ENCODE measurements at places on chromosomes 7 and 10.

GRCh38 chr10:55820478-55820877 lies 540.6 kb downstream of the ZWINT start:
- no peak for DNase-seq

GRCh38 chr10:9510626-9511025 lies 1456.1 kb downstream of the GATA3 start:
- no peak for DNase-seq

GRCh38 chr7:82705517-82706260 lies 262.1 kb upstream of the CACNA2D1 start:
- DNase-seq: no peak

- DNase-seq: no peak
These were observed 32.5 kb downstream of the GHRHR start for GRCh38 chr7:30996256-30996655.

GRCh38 chr7:11557627-11558026 lies 274.4 kb downstream of the THSD7A start:
- DNase-seq: no peak

- no peak for DNase-seq
These were observed 4.6 kb upstream of the OR2A14 start for GRCh38 chr7:144118341-144118740.

- no peak for DNase-seq
These were observed 7.1 kb downstream of the PI4K2A start for GRCh38 chr10:97647556-97647955.

DNA sequence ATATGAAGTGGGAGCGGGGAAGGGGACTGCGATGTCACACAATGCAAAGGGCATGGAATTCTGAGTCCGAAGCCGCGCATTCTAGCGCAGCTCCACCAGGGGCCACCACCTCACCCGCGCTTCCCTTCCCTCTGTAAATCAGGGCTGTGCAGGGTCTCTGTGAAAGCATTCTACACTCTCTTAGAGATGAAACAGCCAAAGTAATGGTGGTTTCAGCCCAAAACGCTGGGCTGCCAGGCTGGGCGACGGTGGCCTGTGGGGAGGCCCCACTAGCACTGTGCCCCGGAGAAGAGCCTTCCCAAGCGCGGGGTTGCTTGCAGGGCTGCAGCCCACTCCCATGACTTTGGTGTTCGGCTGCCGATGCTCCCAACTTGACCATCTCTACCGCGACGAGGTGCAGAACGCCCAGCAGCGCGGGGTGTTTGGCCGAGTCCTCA lies 11.4 kb downstream of the ATG9B start:
- no peak for DNase-seq

DNA sequence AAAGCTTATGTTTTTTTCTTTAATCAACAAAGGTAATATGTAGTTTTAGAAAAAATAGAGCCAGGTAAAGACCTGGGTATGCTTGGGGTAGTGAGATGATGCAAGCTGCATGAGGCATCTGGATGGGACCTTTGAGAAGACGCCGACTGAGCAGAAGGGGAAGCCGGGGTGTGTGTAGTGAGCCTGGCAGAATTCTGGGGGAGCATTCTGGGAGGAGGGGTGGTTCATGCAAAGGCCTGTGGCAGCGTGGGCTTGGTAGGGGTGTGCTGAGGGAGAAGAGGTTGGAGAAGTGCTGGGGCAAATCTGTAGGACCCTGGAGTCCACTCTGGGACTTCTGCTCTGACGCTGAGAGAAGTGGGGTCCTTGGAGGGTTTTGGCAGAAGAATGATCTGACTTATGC lies 33.9 kb upstream of the SHH start:
- no peak for DNase-seq

DNA sequence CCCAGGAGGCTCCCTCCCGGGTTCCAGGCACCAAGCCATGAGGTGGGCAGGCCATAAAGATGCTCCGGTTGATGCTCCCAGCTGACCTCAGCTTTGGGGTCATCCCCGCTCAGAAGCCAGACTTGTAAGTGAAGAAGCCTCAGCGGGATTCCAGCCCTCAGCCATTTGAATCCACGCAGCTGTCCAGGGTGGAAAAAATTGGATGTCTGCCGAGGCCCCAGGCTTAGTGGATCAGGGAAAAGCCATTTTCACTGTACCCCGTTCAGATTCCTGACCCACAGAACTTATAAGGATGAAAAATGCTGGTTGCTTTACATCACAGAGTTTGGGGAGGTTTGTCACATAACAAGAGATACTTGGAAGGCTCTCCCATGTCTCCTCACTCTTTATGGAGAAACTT lies 49.2 kb upstream of the CPN1 start:
- no peak for DNase-seq

DNA sequence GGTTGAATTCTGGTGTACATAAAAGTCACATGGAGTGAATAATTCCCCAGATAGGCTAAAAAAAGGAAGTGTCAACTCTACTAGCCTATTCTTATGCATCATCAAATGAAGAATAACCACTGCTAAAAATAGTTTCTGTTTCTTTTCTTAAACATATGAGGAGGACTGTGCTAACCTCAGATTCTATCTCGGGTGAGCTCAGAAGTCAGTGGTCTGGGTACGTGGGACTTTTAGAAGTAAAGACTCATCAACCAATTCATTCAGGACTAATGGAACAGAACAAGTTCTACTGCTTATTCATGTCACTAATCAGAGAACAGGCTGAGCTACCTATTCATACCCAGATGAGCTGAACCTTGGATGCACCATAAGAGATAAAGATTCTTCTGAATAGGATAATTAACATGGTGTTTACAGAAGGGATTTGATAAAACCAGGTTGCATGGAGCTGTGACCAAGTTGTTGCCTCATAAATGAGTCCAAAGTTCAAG lies 9.5 kb upstream of the ASAH2 start:
- DNase-seq: no peak

DNA sequence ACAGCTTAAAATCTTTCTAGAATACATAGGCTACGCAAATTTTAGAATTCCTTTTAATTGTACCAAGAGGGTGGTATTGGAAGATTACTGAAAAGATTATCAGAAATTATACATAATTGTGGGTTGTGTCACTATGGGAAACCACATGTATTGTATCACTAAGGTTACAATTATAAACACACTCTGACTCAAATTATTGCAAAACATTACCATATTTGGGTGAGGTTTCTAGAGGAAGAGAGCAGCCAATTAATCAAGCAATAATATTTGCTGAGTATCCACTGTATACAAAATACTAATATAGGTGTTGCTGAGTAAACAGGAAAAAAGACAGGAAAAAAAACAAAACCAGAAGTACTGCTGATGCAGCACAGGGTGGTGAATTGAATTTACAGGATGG lies 3.1 kb upstream of the CAPZA2 start:
- no peak for DNase-seq

GRCh38 chr7:158161194-158161593 lies 426.4 kb downstream of the PTPRN2 start:
- DNase-seq: no peak

- DNase-seq: no peak
These were observed 72.8 kb downstream of the ALOX5 start for GRCh38 chr10:45446858-45447257.

DNA sequence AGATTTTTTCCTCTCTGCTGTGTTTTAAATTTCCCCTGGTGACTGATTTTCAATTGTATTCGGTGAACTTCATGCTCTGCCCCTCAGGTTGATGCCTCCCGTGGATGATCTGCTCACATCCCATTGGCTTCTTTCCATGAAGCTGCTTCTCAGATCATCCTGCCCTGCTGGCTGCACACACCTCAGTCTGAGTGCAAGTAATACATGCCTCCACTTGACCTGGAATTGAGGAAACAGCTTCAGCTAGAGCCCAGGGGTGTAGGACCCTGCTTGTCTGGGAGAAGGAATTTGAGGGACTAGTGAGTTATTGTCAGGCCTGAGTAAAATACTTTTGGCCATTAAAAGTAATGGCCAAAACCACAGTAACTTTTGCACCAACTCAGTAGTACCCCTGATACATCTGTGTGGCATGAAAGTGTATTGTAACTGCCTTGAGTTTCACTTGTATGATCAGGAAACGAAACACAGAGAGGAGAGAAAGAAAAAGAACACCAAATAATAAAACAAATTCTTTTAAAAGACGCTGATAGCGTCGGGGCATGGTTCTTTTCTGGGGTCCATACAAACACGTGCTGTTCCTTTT lies 49.4 kb downstream of the SPAM1 start:
- DNase-seq: no peak

DNA sequence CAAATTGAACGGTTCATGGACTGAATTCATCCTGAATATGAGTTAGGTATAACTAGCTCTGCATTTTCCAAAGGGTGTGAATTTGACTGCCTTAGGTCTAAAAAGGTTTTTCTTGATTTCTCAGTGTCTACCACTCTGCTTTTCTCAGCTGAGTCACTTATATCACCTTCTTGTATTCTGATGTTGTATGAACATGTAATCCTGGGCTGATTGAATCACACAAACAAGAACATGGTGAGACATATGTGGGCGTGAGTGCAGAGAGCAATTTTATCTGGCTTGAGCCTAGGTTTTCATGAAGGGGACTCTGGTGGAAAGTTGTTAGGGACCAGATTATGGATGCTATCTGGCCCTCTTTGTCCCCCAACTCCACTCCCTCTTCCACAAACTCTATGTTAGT lies 239.8 kb downstream of the SUGCT start:
- no peak for DNase-seq

DNA sequence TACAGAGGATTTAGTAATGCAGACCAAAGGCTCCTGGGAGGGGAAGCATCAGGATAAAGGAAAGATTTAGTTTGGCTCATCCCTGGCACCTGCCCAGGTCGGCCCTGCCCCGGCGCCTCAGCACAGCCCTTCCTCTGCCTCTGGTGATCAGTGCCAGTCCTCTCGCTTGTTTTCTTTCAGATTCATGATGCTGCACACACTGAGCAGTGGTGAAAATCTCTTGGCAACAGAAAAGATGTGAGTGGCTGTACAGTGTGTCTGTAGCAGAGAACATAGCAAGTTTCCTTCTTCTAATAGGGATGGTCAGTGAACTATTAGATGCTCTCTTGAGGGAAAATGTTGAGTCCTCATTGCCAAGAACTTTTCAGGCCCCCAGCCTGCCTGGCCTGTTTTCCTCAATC lies 994.1 kb downstream of the KCNMA1 start:
- no peak for DNase-seq

DNA sequence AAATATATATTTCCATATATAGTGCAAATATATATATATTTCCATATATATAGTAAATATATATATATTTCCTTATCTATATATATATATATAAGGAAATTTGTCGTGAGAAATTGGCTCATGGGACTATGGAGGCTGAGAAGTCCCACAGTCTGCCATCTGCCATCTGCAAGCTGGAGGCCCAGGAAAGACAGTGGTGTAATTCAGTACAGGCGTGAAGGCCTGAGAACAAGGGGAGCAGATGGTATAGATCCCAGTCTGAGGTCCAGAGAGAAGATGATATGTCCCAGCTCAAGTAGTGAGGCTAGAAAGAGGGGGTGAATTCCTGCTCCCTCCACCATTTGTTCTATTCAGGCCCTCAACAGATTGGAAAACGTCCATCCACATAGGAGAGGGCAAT lies 78.9 kb downstream of the MTPN start:
- DNase-seq: no peak

DNA sequence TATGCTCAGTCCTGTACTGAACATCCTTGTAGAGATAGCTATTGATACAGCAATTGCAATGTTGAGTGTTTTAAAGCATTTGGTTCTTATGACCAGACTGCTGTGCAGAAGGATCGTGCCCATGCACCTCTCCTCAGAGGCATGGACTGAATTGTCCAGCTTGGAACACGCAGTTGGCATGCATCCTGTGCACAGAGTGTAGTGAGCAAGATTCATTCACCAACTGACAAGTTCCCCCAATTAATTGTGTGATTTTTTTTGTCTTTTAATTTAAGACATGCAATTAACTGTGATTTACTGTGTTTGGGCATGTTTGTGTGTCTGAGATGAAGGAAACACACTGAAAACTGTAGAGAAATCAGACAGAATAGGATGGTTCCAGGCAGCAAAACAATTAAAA lies 323.7 kb downstream of the CDK14 start:
- no peak for DNase-seq

DNA sequence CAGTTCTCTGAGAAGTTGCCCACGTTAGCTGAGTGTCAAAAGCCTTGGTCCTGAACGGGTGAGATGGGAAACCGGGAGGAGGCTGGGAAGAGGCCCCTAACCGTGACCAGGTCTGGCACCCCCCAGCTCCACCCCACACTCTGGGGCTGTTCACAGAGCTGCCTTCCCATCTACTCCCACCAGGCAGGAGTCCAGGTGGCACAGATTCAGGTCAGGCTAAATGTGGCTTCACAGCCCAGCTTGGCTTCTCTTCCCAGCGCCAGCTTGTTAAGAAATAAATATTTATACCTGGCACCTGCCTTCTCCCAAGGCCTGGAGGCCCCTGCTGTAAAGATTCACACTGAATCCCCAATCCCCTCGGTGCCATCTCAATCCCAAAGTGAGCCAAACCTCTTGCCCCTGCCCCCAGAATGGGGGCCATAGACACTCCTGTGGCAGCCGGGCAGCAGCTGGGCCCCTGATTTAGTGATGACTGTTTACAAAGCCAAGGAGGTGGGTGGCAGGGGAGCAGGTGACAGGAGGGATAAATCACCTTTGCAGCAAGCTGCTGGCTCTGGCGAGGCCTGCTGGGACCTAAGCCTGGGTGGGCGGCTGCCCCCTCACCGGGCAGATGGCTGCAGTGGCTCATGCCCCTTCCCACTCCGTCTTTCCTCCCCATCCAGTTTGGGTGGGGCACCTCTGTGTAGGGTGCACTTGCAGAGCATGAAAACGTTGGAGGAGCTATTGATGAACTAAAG lies 72.5 kb downstream of the GOLGA7B start:
- DNase-seq: no peak

GRCh38 chr10:75957314-75958120 lies 526.1 kb downstream of the LRMDA start:
- no peak for DNase-seq

- DNase-seq: no peak
These were observed 525.2 kb downstream of the LRMDA start for GRCh38 chr10:75956624-75957023.

GRCh38 chr7:41870461-41871138 lies 167.7 kb upstream of the INHBA start:
- no peak for DNase-seq
